HepG2 (cell line): ENCODE measurements at places on chromosomes 13 and 19. TPM values are rescaled to one million over a fixed set of nuclear protein-coding genes. Genes with fewer than 3 reads are reported as not detected.
A peak's percentile ranks its signal among the peaks of the same experiment; 100 is the strongest.

DNA sequence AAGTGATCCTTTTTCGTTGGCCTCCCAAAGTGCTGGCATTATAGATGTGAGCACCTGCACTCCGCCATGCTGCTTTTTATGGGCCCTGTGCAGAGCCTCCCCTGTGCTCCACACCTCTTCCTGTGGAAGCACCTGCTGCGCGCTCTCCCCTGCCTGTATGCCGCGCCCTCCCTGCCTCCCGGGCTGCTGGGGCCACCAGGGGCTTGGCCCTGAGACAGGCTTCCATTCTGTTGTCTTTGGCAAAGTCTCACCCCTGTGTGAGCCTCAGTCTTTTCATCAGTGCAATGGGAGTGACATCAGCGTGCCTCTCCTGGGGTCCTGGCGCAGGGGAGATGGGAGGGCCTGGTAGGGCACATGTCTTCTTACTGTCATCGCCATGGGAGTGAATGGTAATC lies 1.3 kb downstream of the FAM174C start:
- no peak for DNase-seq
- H3K4me3 ChIP-seq = no peak overlapping the region
- H3K27ac ChIP-seq = peak overlapping the region; percentile 100
- peaks cover 46% of the 10 kb centered on the region for H3K4me1 ChIP-seq
- H3K27me3 ChIP-seq = no peaks in the 10 kb centered on the region
- peaks cover 17% of the 10 kb centered on the region for H3K36me3 ChIP-seq

- peaks cover 34% of the 10 kb centered on the region; the same call in 2 of the 3 replicates for H3K36me3 ChIP-seq
- no peak for DNase-seq
- H3K4me1 ChIP-seq = no peaks in the 10 kb centered on the region
- H3K4me3 ChIP-seq = no peak overlapping the region
These were observed 61.9 kb downstream of the DPF1 start for GRCh38 chr19:38162094-38162493.

DNA sequence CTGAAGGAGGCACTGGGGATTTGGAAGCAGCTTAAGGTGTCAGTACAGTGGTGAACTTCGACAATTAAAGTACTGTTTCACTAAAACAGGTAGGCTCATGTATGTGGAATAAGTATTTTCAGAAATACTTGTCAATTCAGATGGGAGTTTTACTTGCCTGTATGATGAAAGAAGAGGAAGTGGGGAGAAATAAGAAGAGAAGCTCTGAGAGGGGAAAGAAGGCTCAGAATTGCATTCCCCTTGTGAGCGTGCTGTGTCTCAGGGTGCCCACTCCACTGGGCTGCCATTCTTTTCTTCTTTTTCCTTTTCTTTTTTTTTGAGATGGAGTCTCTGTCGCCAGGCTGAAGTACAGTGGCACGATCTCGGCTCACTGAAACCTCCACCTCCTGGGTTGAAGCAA lies 38.6 kb upstream of the RNF17 start:
- no peak overlapping the region for H3K4me3 ChIP-seq
- no peak for DNase-seq
- no peak overlapping the region for H3K27ac ChIP-seq
- no peaks in the 10 kb centered on the region for H3K4me1 ChIP-seq

GRCh38 chr13:24706886-24707585 lies 26.8 kb downstream of the ATP12A start:
- no peak overlapping the region for H3K4me3 ChIP-seq
- no peak for DNase-seq
- H3K27ac ChIP-seq = no peak overlapping the region
- H3K36me3 ChIP-seq = no peaks in the 10 kb centered on the region

DNA sequence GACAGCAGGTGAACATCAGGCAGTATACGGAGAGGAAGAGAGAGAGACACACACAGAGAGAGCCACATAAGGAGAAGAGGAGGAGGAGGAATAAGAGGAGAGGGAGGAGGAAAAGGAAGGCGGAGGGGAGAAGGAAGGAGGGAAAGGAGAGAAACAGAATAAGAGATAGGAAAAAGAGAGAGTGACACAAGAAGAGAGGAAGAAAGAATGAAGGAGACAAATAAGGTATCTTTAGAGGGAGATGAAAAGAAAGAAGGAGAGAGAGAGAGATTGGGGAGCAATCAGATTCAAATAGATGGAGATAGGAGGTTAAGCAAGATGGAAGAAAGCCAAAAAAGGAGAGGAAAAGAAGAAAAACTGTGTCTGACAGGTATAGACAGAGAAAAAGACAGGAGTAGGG lies 44.0 kb upstream of the CYP2B6 start:
- no peak for DNase-seq
- no peaks in the 10 kb centered on the region for H3K36me3 ChIP-seq
- H3K27ac ChIP-seq = no peak overlapping the region
- no peaks in the 10 kb centered on the region for H3K4me1 ChIP-seq
- no peak overlapping the region for H3K4me3 ChIP-seq

DNA sequence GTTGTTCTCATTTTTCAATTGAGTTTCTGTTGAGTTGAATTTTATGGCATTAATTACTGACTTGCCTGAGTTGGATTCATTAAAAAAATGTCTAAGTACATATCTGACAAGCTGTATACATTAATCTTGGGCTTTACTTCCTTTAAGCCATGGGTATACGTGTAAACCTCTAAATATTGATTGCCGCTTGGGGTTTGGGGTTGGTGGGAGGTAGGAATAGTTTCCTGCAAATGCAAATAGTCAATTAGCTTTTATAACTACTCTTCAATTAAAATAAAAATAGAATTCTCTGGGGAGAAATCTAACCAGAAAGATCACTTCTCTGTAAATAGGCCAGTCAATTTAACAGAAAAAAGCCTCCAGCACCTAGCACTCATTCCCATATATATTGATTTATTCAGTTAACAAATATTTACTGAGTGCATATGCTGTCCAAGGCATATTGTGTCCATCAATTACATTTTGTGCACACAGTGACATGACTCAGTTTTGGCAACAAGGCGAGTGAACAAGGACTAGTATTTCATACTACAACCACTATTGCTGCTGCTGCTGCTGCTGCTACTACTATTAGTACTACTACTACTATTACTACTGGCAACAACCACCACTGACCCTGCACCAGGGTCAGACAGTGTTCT lies 306.8 kb downstream of the RFC3 start:
- no peak overlapping the region for H3K4me3 ChIP-seq
- peak; percentile 13 for DNase-seq
- no peaks in the 10 kb centered on the region for H3K4me1 ChIP-seq
- no peak overlapping the region for H3K27ac ChIP-seq

DNA sequence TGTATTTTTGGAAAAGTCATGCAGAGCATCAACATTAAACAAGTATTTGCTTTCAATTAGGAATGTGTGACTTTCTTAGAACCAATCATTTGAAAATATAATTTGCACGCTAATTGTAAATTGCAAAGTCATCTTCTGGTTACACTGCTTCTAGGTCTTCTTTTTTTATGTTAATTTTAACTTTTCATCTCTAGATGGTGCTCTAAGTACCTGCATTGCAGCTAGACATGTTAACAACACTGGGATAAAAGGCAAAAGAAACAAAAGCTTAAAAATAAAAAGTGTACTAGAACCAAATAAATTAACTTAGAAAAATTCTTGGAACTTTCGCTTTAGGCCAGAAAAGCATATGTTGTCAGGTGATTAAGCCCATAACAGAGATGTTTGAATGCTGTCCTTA lies 2758.2 kb downstream of the PCDH9 start:
- H3K4me1 ChIP-seq = no peaks in the 10 kb centered on the region
- H3K4me3 ChIP-seq = no peak overlapping the region
- peak; percentile 15 for DNase-seq
- H3K36me3 ChIP-seq = no peaks in the 10 kb centered on the region

The KLK3 gene
- total RNA-seq = not detected in 2 replicates

The JAK3 gene
- 2.8 and 3.4 TPM in 2 replicates for total RNA-seq
